ENCODE measurements at places on chromosomes 16 and 17.

DNA sequence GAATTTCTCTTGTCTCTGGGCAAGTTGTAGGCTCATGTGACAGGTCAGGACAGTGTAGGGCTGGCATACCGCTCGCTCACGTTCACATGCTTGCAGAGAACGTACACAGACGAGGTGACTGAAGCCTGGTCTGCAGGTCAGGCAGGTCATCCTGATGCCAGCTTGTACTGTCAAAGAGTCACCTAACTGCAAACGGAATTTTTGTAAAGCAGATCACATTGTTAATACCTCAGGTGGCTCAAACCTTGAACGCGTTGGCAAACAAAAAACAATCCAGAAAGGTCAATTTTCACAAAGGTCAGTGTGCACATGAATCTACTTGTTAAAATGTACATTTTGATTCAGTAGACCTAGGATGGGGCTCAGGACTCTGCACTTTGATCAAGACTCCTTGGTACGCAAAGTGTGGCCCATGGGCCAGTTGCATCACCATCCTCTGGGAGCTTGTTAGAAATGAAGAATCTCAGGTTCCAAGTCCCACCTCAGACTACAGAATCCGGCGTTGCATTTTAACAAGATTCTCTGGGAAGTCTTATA is 28.6 kb downstream of the ANKRD40 start:
- no peak for DNase-seq

DNA sequence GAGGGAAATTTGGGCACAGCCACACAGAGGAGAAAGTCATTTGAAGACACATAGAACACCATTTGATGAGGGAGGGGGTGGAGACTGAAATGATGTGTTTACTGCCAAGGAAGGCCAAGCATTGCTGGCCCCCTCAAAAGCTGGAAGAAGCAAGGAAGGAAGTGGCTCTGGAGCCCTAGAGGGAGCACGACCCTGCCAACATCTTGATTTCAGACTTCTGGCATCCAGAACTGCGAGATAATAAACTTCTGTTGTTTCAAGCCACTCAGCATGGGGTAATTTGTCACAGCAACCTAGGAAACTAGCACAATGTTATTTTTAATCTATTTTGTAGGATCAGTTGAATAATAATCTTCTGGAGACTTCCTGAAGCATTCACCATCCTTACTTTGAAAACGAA is 314.8 kb upstream of the GOT2 start:
- no peak for DNase-seq

DNA sequence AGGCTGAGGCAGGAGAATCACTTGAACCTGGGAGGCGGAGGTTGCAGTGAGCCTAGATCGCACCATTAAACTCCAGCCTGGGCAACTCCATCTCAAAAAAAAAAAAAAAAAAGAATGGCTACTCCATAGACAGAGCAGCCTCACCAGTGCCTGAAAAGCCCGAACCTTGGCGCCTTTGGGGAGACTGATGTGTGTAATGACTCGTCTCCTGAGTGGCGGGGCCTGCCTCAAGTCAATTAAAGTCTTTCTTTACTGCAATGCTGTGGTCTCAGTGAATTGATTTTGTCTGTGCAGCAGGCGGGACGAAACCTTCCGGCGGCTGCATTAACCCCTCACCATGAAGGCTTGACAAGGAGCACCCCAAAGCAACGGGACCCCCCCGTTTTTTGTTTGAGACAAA is 3.5 kb upstream of the UQCC4 start:
- no peak for DNase-seq

DNA sequence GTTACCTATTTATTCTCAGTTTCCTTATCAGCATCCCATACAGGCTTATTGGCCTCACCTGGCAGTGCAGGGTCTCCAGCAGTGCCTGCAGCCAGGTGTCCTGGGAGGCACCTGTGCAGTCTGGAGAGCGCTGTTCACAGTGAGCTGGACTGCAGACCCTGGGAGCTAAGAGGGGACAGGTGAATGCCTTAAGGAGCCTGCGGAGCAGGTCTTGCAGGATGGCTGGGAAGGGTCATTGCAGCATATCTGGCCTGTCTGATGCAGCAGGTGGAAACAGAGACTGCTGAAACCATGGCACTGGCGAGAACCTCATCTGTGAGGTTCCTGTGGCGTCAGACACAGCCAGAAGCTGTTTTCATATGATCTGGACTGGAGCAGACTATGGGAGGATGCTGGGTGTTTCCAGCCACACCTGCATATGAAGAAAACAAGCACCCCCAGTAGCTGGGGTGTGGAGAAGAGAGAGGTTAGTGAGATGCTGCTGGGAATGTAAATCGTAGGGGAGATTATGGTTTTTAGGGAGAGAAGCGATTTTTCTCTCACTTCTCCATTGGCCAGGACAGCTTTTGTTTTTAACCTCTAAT is 77.0 kb downstream of the NTN1 start:
- DNase-seq, result no peak

DNA sequence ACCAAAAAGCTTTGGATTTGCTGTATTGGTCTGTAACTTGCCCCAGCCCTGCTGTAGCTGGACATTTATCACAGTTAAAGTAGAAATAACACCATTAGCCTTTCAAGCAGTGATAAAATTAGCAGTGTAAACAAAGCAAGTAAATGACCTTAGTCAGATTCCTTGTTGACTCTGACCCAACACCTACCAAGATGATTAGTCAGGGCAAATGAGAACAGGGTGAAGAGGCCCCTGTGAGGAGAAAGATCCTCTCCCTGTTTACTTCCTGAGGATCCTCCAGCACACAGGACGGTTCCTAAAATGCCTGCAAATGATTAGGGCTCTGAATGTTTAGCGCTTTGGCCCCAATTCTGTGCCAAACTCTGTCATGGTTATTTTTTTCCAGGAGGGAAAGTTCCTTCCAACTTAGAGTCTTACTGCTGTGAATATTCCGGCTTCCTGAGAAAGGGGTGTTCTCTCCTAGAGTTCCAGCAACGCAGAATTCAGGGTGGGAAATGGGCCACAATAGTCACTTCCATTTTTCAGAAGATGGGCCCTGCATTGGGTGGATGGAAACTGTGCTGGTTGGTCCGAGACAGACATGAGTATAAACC is 259.0 kb upstream of the MYOCD start:
- no peak for DNase-seq

DNA sequence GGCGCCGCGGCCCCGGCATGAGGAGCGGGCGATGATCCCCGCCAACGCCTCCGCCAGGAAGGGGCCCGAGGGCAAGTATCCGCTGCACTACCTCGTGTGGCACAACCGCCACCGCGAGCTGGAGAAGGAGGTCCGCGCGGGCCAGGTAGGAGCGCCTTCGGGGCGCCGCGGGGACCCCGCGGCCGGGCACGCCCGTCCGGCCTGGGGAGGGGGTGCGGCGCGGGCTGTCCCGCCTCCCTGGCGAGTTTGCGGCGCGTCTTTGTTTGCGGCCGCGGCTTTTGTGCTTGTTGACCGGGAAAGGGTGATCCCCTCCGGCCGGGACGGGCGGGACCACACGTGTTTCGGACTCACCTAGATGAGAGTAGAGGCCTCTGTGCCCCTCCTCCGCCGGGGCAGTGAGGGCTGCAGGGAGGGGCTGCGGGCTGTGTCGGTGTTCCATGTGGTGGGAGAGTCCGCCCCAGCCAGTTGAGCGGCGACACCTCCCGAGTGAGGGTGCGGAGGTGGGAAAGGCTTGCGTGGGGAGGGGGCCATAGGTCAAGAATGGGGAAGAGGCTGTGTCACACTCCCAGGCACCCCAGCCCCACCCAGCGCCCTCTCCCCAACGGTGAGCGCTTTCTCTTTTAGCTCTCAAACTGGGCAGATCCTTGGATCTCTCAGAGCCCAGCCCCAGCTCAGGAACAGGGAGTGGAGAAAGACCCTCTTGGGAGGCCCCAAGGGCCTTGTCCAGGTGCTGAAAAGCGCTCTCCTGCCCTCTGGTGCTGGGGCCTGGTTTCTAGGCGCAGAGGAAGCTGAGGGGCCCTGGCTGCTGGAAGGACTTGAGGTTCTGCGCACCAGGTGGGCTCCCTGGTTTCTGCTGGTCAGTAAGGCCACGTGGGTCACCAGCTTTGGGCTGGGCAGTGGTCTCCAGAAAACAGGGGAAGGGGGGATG is 923 bp downstream of the ANKRD13B start:
- no peak for DNase-seq

DNA sequence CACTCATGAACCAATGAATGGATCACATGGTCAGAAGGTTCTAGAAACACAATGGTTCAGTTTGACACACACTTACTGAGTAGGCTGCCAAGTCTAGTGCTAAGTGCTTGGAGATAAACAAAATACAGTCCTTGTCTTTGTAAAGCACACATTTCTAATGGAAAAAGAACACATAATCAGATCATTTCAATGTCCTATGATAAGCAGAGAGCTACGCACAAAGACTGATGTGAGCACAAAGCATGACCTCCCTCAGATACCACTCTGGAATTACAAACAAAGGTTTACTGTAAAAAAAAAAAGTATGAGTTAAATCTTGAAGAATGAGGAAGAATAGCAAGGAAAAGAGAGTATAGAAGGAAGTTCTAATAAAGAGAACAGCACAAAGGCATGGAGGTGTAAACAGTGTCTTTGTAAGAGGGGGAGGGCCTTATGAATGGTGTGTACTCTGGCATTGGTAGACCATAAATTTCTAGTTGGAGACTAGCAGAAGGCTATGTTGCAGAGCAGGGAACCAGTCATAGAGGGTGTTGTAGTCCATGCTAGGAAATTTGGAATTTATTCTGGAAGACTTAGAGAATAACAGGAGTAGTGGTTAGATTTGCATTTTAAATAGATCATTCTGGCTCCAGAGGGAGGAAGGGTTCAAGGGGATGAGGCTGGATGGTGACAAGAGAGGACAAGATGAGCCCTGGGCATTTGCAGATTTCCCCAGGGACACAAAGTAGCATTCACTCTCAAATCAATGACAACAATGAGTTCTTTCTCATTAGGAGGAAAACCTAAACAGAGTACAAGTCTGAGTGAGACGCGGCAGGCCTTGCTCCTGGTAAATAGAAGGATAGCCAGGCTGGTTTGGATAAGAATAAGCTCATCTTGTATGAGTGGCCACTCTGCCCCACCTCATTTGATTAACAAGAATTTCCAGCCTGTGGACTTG is 468.0 kb downstream of the TOX3 start:
- DNase-seq, result no peak

DNA sequence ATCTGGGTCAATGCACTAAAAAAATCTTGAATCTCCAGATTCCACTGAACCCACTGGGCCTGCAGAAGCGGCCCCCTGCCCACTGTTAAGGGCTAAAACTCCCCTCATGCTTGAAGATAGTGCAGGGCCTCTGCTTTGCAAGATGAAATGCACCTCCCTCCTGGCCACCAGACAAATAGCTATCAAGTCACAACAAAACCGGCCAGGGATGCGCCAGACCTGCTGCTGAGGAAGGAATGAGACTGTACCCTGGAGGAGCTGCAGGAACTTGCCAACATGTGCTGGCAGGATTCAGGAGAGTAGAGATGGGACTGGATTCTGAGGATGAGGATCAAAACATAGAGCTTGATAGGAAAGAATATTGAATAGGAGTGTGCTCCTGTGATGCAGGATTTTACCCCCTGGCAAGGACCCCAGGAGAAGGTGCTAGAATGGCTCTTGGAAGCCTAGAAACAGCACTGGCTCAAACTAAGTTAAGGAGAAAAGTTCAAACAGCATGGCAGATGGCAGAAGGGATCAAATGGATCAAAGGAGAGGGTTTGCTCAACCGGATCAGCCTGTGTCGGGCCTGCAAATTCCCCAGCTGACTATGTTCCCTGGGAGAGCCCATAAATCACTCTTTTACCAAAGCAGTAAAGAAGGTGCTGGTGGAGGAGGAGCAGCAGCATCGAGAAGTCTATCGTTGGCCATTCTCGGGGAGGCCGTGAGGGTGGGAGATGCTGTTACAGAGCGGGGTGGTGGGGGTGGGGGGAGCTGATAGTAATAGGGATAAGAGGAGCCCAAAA is 27.2 kb upstream of the XYLT2 start:
- DNase-seq, result no peak

- no peak for DNase-seq
Measured at GRCh38 chr16:85963753-85964285, 64.9 kb downstream of the IRF8 start.

GRCh38 chr17:77392376-77393273 is 251.9 kb downstream of the SEC14L1 start:
- DNase-seq, result peak; percentile 74

- DNase-seq, result peak; percentile 51
Measured at GRCh38 chr17:40035162-40035559, 19.0 kb downstream of the MED24 start.

DNA sequence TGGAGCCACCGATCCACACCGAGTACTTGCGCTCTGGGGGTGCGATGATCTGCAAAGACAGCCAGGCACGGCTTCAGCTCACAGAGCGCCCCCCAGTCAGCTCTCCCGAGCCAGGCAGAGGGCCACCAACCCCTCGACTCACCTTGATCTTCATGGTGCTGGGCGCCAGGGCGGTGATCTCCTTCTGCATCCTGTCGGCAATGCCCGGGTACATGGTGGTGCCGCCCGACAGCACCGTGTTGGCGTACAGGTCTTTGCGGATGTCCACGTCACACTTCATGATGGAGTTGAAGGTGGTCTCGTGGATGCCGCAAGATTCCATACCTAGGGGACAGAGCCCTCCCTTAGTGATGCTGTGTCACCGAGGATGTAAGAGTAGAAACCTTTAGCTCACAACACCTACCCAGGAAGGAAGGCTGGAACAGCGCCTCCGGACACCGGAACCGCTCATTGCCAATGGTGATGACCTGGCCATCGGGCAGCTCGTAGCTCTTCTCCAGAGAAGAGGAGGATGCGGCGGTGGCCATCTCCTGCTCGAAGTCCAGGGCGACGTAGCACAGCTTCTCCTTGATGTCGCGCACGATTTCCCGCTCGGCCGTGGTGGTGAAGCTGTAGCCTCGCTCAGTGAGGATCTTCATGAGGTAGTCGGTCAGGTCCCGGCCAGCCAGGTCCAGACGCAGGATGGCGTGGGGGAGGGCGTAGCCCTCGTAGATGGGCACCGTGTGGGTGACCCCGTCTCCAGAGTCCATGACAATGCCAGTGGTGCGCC is 1.6 kb downstream of the ACTG1 start:
- peak; percentile 49 for DNase-seq

GRCh38 chr17:60077226-60077625 is 1.5 kb downstream of the HEATR6 start:
- DNase-seq, result no peak

DNA sequence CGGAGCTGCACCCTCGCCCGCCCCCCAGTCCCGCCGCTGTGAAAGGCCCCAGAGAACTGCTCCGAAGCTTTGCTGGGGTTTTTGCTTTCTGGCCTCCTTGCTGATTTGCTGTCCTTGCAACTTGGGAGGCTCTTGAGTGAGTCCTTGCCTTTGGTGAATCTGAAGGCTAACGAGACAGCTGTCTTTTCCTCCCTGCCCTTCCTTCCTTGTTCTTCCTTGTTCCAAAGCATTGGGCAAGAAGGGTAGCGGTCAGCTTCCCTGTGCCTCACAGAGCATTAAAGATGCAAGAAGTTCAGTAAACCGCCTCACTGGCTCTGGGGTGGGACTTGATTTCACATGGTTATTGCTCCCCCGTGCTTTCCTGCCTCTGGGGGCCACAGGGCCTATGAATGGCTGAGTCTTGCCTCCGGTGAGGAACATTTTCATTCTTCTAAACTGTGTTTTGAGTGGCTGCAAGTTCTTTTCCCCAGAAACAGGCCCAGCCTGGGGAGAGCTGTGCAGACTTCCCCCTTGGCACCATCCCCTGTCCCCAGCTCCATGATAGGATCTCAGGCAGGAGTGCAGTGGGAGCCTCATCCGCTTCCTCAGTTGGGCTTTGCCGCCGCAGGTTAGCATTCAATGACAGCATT is 1.4 kb downstream of the YPEL2 start:
- peak; percentile 41 for DNase-seq

GRCh38 chr16:65418435-65418834 is 296.6 kb upstream of the CDH11 start:
- DNase-seq, result peak; percentile 13

- peak; percentile 12 for DNase-seq
Measured at GRCh38 chr17:45940826-45941225, 46.5 kb downstream of the MAPT start.

Measured in fibroblast of the aortic adventitia (primary cell).